MM.1S (cell line): ENCODE measurements at places on chromosomes 5 and 9.
A peak's percentile ranks its signal among the peaks of the same experiment; 100 is the strongest.

DNA sequence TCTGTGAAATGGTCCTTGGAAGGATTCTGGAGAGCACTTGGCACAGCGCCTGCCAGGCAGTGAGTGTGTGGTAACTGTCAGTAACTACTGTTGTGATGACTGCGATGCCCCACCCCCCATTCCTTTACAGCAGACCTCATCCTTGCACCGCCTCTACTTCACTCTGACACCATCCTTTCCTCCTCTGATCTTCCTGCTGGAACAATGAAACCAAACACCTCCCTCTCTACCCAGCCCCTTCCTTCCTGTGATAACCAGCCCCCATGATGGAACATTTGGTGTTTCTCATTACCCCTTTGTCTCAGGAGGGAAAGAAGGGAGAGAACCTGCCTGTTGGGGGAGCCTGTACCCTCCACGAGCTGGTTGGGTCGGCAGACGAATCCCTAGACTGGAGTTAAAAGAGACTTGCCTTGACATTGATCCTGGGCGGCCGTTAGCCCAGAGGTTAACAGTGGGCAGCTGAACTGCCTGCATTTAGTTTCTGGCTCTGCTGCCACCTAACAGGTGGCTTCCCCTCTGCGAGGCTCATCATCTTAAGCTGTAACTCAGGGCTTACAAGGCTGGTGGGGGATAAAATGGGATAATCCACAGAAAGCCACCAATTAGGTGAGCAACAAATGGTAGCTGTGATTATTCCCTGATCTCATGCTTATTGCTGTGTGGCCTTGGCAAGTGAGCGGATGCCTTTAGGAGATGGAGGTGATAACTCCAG lies 34.2 kb upstream of the GRPEL2 start:
- DNase-seq = no peak

GRCh38 chr5:177489119-177489716 lies 8.2 kb downstream of the PDLIM7 start:
- peak; percentile 70 for DNase-seq

DNA sequence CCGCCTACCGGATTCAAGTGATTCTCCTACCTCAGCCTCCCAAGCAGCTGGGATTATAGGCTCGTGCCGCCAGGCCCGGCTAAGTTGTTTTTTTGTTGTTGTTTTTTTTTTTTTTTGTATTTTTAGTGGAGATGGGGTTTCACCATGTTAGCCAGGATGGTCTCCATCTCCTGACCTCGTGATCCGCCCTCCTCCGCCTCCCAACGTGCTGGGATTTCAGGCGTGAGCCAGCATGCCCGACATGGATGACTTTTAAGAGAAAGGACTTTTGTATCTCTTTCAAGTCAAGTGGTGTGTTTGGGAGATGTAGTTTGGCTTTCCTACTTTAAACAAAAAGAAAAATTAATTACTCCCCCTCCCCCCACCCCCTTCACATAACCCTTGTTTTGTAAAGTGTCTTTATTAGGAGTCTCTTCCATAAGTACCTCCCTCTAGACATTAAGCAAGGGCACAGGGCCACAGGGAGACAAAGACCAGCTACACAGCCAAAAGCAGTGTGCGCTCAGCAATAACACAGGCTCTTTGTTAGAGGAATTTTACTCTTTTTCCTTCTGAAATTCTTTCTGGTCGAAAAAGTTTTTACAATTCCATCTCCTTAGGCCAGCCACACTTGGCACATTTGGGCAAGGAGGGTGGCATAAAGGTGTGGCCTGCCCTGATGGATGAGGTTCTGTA lies 31.2 kb downstream of the JAKMIP2 start:
- no peak for DNase-seq

- no peak for DNase-seq
These were observed 28.4 kb downstream of the PAX5 start for GRCh38 chr9:37005517-37006140.

DNA sequence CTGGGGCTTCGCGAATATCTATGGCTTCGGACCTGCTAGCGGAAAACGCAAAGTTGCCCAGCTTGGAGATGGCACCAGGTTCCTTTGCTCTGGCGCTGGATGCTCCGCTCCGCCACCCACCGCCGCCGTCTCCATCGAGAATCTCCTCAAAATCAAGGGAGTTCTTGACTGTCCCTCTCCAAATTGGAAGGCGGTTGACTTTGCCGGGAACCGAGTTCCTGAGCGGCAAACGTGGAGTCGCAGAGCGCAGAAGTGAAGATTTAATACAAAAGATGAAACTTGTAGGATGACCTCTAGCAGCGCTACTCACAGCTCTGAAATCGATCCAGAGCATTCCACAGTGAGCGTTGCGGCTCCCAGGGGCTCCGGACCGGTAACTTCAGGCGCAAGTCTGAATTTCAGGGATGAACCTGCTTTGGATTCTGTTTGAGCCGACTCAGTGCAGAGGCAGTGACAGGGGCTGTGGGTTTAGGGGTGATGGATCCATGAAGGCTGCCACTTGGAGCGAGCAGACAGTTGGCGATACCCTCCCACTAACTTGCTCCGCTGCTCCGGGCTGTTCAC lies 1641.5 kb upstream of the C9orf72 start:
- DNase-seq = no peak

DNA sequence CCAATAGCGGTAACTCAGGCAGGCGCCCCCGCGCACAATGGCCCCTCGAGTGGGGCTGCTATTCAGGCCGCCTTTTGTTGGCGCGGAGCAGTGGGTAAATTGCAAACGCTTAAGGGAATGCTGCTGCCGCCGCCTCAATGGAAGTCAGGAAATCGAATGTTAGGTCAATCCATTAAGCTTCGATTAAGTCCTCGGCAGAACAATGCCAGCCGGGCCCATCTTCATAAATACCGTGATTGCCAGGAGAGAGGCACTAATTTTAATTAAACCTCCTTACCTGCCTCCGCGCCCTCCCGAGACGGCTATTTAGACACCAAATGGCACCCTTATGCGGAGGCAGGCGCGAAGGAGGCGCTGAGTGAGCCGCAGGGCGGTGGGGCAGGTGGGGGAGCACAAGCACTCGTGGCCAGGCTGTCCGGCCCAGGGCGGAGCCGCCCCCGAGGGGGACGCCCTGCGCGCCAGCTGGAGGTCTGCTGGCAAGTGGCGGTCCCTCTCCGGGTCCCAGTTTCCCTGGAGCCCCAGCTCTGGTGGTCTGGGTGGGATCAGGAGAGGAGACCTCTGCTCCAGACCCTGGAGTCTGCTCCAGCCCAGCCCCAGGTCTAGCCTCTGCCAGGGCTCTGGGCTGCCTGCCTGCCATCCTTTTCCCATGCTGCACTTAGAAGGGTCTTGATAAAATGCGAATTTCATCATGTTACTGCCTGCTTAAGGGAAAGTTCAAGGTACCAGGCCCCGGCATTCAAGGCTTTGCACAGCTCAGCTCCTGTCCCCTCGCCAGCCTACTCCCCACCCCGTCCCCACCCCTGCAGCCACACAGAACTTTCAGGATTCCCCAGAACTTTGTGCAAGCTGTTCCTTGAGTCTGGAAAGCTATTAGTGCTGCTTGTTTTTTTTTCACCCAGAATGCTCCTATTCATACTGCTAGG lies 19.7 kb downstream of the NR5A1 start:
- no peak for DNase-seq
